ENCODE measurements at places on chromosomes 1 and 21.

GRCh38 chr1:32924881-32925344 is 23.7 kb upstream of the TMEM54 start:
- DNase-seq = no peak

GRCh38 chr21:28345934-28346333 is 646.7 kb downstream of the LTN1 start:
- DNase-seq = no peak

DNA sequence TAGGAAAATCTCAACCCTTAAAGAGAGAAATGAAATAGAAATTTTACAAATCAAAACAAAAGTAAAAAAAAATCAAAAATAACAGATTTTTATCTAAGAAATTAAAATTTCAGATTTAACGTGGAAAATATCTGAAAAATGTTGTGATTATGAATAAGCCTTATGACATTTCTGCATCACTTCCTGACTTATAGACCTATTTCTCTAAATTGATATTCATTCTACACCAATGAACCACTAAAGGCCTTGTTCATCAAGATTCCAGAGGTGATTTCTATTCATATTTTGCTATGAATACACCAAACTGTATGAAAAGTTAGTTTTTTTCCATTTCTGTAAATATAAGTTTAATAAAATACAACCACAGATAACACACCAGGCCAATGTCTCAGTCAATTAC is 261.5 kb downstream of the SMYD3 start:
- DNase-seq = no peak

DNA sequence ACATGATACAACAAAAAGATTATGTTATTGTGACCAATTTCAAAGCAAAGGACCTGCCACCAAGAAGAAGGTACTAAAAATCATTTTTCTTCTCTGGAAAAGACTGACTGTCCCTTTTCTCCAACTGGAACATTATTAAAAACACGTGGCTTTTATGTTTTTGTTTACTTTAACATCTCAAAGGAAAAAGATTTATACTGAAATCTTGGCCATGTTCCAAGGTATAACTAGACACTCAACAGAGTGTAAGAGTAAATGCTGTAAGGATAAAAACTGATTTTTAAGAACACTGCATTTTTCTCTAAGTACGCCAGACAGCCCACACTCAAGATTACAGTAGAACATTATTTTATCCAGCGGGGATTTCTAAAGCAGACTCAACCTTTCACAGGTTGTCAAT is 62.1 kb downstream of the BRWD1 start:
- DNase-seq = no peak

DNA sequence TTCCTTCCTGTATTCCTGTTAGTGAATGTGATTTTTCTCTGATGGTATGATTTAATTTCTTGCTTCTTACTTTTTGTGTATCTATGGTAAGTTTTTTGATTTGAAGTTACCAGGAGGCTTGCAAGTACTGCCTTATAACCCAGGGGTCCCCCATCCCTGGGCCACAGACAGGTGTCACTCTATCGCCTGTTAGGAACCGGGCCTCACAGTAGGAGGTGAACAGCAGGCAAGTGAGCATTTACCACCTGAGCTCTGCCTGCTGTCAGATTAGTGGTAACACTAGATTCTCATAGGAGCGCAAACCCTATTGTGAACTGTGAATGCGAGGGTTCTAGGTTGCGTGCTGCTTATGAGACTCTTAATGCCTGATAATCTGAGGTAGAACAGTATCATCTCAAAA is 143.3 kb downstream of the RPS6KC1 start:
- DNase-seq = no peak
